AG04449 (cell line): ENCODE measurements at places on chromosomes 12 and 14.

- no peak for DNase-seq
Measured at GRCh38 chr12:96846293-96846692, 60.8 kb upstream of the NEDD1 start.

GRCh38 chr14:102949801-102950451 is 27.5 kb downstream of the AMN start:
- no peak for DNase-seq

GRCh38 chr14:50649691-50650090 is 18.4 kb downstream of the SAV1 start:
- DNase-seq, result no peak

DNA sequence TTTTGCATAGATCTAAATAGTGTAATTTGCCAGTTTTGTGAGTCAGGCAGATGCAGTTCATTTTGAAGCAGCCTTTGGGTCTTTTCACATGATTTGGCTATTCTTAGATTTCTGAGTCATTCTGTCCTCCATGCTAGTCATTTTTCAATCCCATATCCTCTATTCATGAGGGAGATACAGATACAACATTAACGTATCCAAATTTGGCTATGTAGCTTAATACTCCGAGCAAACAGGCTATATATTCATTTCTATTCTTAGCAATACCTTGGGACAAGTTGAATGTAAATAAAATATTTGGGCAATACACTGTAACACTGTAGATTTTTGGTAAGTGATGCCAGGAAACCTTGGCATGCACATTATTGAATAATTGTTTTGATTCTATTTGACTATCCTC is 270.7 kb upstream of the PDE3A start:
- DNase-seq, result peak; percentile 67

GRCh38 chr14:57660208-57660607 is 166.6 kb upstream of the CCDC198 start:
- DNase-seq, result no peak

- no peak for DNase-seq
Measured at GRCh38 chr12:61138415-61138759, 1121.8 kb upstream of the USP15 start.

DNA sequence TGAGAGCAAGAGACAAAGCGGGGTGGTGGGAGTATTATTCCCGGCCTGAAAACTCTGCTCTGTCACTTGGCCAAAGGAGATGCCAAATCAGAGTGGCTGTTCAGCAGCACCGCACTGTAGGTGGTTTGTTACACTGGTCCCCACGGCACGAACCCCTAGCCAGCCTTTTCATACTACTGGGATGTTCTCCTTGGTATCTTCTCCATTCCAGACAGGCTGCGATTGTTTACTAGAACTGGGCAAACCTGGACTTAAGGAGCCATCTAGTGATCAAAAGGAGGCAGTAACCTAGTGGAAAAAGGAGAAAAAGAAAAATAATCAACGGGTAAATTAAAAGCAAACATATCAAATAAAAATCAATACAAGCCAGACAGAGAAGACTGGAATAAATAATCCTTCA is 58.9 kb upstream of the TMTC2 start:
- no peak for DNase-seq

DNA sequence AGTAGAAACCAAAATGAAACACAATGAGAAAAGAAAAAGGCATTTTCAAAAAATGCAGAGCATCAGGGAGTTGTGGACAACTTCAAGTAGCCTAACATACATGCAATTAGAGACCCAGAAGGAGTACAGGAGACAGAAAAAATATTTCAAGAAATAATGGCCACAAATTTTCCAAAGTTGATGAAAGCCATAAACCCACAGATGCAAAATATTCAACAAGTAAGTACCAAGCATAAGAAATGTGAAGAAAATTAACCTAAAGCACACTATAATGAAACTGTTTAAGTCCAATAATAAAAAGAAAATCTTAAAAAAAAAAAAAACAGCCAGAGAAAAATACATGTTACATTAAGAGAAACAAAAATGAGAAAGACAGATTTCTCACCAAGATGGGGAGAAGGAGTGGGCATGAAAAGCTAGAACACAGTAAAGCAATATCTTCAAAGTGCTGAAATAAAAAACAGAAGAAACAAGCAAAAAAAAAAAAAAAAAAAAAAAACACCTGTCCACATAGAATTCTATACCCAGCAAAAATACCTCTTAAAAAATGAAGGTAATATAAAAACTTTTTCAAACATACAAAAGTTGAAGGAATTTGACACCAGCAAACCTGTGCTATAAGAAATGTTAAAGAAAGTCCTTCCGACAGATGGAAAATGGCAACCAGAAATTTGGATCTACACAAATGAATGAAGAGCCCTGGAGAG is 77.1 kb downstream of the PRKAB1 start:
- DNase-seq, result no peak

DNA sequence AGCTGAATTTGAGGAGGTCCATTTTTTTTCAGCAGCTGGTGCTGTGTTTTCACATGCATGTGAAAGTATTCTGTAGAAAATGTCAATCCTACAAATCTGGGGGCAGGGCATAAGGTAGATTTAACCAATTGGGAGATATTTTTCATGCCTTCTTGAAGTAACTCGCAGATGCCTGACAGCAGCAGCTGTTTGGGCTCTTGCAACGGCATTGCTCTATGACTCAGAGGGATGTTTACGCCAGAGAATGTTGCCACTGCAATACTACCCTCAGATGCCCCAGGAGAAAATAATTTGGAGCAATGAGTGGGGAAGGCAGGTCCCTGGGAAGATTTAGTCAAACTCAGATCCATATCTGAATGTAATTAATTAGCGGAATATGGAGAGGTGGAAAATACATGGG is 42.5 kb upstream of the MYBPC1 start:
- no peak for DNase-seq

DNA sequence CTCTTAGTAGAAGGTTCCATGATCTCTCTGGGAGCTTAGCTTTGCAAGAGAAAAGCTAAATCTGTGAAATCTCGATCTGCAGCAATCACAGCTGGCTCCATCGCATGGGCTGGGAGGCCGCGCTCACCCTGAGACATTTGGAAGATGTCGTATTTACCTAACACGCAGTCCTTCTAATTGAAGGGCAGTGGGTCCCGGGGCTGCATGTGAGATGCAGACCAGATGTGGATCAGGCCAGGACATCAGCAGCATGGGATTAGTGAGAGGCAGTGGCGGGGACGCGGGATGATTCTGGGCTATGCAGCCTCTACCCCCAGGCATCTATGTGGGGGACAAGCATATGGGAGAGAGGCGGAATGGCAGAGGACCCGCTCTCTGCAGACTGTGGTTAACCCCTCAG is 312.4 kb upstream of the RTL1 start:
- no peak for DNase-seq

DNA sequence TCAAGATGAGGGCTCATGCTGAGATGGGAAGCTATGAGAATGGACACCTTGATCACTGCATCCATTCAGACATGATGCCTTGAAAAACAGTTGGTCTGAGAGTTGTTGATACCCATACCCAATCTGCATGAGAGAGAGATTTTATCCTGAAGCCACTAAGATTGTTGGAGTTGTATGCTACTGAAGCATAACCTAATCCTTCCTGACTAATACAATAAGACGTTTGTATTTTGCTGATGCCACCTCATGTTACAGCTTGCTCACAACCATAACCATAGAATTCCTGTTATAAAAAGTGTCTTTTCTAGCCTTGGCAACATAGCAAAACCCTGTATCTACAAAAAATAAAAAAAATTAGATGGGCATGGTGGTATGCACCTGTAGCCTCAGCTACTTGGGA is 12.7 kb upstream of the SERPINA1 start:
- DNase-seq, result no peak

DNA sequence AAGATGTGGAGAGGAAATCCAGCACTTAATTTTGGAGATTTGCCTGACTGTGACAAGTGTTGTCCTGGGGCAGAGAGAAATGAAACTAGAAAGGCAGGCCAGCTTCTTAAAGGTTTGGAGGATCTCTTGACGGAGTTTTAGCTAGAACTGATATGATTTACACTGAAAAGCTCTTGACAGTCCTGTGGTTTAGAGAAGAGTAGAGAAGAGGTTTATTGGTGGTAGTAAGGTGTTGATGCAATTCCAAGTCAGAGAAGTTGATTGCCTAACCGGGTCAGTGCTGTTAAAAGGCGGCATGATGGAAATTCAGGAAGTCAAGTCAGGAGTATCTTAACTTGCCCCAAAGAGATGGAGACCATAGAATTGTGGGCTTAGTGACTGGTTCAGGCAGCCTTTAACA is 89.0 kb upstream of the TRAF3 start:
- DNase-seq, result no peak

DNA sequence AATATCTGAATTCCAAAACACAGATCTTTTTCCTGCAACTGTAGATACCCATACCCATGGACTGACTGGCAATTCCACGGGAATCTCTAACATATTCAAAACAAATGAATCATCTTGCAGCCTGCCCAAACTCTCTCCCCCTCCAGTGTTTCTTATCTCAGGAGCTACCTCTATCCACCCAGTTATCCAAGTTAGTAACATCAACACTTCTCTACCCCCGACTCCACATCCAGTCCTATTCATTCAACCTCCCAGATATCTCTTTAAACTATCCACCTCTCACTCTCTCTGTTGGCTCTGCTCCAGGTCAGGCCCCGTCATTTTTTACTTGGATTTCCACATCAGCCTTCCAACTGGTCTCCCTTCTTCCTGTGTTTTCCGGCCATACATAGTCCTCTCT is 6.7 kb upstream of the KCNH5 start:
- DNase-seq, result no peak

- DNase-seq, result no peak
Measured at GRCh38 chr12:26740348-26740747, 92.6 kb downstream of the ITPR2 start.

DNA sequence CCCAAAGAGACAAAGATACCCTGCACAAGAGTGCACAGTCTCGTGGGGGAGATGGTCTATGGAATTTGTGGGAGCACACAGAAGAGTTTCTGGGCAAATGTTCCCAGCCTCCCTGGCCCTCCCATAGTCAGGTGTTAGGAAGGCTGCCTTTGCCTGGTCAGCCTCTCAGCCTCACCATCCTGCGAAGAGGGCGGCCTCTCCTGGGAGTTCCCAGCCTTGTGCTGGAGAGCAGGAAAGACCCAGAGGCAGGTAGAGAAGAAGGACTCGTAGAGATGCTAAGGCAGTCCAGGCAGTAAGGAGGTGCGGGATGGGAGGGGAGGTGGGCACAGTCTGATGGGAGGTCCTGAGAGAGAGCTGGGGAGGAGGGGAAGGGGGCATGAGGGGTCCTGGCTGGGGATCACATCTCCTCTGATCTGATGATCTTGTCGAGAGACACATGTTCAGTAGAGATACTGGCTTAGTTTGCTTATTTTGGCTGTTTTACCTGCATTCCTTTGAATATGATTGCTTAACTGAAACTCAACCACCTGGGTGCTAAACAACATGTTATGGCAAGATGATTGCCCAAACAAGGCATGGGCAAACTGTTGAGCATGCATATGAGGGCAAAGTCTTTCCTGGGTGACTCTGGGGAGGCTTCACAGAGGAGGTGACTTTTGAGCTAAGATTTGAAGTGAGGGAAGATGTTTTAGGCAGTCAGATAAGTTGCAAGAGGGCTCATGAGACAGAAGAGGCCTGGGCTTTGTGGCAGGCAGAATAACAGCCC is 10.5 kb downstream of the SERPINA6 start:
- DNase-seq, result no peak

- no peak for DNase-seq
Measured at GRCh38 chr14:78790271-78790670, 620.1 kb downstream of the NRXN3 start.

DNA sequence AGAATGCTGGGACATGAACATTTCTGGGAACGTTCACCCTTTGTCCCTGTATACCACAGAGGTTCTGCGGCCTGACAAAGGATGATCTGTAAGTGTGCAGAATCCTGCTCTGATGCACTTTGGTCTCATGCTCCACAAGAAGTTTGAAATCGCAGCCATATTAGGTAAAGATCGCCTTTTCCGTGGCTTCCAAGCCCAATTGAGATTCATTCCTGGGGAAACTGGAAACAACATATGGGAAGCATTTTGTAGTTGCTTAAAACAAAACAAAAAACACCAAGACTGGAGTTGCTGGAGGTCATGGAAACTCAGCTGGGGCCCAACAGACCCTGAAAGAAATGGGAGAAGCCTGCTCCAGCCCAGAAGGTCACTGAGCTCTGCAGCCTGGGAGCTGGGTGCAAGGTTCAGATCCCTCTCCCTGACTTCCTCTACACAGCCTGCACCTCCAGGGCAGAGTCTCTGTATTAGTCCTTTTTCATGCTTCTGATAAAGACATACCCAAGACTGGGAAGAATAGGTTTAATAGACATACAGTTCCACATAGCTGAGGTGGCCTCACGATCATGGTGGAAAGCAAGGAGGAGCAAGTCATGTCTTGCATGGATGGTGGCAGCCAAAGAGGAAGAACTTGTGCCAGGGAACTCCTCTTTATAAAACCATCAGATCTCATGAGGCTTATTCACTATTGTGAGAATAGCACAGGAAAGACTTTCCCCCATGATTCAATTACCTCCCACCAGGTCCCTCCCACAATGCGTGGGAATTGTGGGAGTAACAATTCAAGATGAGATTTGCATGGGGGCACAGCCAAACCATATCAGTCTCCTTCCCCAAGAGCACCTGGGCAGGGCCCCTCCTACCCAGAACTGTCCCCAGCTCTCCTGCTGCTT is 60.8 kb upstream of the CHGA start:
- no peak for DNase-seq

DNA sequence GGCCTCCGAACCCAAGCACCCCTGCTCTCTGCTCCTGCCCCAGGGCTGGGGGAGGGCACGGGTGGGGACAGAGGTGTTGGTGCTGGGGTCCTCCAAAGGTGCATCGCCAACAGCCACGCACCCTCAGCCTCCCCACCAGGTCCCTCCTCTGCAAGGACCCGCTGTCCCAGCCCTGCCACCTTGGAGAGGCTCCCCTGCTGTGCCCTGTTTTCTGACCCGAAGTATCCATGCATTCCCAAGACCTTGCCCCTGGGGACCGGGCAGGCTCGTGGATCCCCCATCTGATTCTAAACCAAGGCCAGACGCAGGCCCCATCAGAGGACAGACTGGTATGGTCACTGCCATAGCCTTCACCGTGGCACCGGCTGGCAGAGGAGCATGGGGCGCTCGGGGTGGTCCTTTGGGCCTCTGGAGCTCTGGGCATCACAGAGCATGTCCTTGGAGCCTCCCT is 22.7 kb upstream of the BEGAIN start:
- DNase-seq, result no peak

DNA sequence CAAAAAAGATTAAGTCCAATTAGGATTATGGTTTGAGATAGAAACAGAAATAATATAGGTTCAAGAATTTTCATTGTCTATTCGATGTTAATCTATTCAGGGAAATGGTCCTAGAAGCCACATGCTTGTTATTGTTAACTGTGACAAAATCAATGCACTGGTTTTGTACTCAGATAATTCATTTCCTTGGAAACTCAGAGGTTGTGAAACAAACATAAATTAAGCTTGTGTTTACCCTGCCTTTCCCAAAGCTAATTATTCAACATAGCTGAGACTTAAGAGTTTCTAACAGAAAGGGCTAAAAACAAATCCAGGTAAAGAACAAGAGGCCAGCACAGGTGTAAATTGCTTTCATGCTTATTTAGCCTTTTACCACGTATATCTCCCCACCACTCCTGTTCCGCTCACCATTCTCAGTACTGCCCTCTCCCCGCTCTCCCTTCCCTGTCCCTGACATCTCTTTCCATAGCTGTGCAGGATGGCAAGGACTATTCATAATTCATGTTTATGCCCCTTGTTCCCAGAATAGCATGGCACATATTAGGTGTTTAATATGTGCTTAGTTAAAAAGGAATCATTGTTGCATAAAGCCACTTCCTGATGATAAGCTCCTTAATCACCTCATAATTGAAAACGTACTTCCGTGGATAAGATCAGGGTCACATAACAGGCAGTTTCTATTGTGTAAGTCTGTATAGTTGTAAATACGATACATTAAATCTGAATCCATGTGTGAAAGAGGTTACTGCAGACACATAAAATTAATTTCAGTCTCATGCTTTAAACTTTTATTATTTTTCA is 131.8 kb upstream of the USP15 start:
- no peak for DNase-seq
